ENCODE measurements at places on chromosomes 16 and 17. TPM values are rescaled to one million over a fixed set of nuclear protein-coding genes. Genes with fewer than 3 reads are reported as not detected.

DNA sequence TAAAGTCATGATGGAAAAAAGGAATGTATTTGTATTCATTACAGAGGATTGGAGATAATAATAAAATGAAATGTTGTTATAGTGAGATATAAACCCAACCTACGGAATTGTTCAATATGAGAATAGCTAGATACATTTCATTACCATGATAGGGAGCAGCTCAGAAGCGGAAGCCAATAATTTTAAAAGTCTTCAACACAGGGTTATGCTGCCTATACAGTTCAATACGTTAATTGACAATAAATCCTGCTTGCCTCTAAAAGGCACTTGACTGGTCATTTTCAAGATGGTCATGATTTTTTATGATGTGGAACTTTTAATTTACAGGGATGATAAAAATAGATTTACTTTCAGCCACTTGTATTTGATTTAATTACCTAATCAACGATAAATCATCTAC lies 506.8 kb downstream of the TMEM114 start:
- DNase-seq, result no peak

PIK3R5 gene
- polyA plus RNA-seq, result 2.0 TPM

DNA sequence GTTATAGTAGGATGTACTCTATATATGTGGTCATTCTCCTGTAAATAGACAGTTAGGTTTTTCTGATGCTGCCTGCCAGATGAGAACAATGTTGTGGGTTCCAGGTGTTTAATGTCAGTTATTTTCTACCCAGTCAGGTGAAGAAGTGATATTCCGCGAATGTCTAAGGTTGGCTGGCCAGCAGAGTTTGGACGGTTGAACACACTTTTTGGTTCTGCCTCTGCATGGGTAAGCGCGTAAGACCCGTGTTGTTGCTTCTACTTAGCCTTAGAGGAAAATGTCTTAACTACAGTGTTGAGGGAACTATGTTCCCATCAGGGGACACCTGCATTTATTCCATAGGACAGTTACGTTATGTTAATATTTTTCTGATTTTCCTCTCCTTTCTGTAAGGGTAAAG lies 162.6 kb downstream of the MAP2K6 start:
- DNase-seq, result no peak

GRCh38 chr17:16444258-16444886 lies 29.0 kb downstream of the TRPV2 start:
- no peak for DNase-seq

DNA sequence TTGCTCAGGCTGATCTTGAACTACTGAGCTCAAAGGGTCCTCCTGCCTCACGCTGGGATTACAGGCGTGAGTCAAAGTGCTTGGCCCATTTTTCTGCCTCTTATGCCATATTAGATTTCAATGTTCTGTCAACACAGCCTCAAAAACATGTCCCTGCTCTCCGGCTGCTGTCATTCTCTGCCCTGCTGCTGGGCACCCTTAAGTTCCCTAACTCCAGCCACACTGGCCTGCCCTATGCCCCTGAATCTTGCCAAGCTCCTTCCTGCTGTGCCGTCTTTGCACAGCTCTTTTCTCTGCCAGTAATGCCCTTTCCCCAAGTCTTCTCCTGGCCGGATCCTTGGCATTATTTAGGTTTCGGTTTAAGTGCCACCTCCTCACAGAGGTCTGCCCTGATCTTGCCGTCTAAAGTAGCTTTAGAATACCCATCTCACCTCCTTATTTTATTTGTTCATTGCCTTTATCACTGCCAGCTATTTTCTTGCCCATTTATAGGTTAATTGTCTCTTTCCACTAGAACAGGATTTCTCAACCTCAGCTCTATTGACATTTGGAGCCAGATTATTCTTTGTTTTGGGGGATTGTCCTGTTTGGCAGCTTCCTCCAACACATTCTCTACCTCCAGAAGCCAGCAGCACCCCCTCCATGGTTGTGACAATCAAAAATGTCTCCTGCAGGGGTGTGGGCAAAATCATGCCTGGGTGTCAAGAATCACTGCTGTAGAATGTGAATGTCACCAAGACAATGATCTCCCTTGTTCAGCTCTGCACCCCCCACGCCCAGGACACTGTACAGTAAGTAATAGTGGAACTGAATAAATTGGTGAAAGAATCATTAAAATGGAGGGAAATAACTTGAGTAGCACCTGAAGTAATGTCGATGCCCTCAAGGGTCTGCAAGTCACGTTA lies 168.2 kb downstream of the CYLD start:
- DNase-seq, result no peak

TMEM98 gene
- polyA plus RNA-seq, result 5.2 TPM

P4HB gene
- polyA plus RNA-seq, result 536 TPM

DNA sequence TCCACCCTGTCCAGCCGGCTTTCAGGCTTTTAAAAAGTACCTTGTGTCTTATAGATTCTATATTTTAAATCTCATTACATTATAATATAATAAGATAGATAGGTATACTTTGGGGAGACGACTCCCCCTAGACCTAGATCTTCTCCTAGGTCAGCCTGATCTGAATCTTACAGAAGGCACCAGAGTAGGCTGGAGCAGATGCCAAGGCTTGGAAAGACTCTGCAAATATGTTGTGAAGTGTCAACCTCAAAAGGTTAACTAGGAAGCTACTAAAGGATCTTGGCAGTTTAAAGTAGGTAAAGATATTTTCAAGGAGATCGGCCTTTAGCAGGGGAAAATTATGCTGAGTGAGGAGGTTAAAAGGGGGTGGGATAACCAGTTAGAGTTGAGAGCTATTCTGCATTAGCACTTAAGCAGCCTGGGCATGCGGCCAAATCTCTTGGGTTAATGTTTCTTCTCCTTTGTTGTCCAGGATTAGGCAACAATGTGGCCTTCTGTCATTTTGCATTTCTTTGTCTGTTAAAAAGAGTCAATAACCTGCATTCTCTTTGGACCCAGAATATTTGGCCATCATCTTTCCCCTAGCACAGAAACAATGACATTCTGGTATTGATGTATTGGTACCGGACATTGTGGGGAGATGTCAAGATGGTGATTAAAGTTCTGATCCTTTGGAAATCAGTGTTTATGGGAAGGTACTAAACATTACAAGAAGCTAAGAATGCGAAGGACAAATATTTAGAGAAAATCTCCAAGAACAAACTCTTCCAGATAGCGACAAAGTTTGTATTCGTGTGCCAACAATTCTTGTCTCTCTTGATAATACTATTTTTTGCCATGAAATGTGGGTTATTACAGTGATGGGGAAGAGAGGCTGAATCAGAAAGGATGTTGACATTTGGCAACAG lies 51.2 kb upstream of the DHX40 start:
- DNase-seq, result peak; percentile 75

DNA sequence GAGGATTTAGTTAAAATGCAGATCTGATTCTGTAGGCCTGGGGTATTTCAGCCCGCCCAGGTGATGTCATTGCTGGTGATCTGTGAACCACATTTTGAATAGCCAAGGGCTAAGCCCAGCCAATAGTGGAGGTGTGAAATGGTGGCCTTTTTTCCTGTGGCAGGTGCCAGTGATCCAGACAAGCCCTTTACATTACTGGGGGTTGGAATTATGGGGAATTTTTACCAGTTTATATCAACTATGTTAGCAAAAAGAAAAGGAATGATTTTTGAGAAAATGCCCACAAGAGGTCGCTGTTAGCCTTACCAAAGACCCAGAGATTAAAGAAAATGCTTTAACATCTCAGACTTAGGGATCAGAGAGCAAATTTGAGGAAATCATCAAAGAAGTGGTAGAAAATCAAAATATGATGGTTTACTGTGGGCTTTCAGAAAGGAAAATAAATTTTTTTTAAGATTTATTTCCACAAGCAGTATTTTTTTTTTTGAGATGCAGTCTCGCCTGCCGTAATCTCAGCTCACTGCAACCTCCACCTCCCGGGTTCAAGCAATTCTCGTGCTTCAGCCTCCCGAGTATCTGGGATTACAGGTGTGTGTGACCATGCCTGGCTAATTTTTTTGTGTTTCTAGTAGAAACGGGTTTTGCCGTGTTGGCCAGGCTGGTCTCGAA lies 3.9 kb downstream of the VPS35L start:
- DNase-seq, result peak; percentile 23

GRCh38 chr17:16938496-16939207 lies 33.3 kb downstream of the TNFRSF13B start:
- no peak for DNase-seq

GRCh38 chr17:78804777-78805176 lies 22.7 kb upstream of the CYTH1 start:
- peak; percentile 63 for DNase-seq

SERPINF2 gene
- 2.0 TPM for polyA plus RNA-seq

DNA sequence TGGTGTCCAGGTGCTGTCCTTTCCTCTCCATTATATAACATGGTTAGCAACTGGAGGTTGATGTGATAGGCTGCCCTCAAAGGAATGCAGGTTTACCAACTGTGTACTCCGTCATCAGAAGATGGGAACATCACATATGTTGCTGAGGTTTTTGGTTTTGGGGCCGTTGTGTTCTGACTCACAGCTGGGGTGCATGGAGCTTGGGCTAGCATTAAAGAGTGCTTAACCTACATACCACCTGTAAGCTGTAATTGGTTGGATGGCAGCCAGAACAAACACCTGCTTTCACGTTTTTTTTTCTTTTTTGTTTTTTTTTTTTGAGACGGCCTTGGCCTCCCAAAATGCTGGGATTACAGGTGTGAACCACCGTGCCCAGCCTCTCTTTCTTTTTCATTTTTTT lies 20.9 kb downstream of the TMEM11 start:
- no peak for DNase-seq

DNA sequence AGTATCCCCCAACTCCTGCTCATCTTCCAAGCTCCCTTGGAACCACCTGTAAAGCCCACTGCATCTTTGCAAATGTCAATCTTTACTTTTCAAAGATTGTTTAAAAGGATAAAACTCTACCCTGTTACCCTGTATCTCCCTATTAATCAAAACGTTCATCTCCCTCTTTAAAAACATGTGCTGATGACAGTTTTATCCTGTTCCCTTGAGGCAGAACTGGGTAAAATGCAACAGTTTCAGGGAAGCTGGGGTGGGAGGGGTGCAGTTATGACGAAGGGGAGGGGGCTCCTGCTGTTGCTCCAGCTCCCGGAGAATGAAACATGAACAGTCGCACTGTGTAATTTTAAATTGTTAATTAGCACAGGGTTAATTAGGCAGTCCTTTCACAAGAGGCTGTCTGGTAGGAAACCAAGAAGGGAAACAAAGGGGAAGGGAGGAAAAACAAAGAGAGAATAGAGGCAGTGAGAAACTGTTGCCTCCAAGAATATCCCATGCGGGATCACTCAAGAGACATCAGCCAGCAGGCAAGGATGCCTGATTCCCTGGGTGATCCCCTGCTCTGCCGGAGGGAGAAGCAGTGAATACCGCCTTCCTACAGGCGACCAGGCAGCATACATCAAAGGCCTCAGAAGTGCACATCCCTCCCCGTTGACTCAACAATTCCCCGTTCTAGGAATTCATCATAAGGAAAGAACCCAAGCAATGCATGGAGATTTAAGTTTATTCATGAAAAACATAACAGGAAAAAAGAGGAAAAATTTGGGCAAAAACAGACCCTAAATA lies 84.2 kb downstream of the ZFHX3 start:
- DNase-seq, result no peak

- DNase-seq, result no peak
These were observed 7.2 kb downstream of the ADORA2B start for GRCh38 chr17:15952048-15952532.

TEX14 gene
- 0.88 TPM for polyA plus RNA-seq

- DNase-seq, result peak; percentile 88
These were observed 20.4 kb upstream of the BEAN1 start for GRCh38 chr16:66406534-66407221.

- peak; percentile 85 for DNase-seq
These were observed 54.2 kb downstream of the PLD6 start for GRCh38 chr17:17151962-17152361.

GRCh38 chr17:44593156-44593555 lies 35.9 kb downstream of the FZD2 start:
- DNase-seq, result no peak

DNA sequence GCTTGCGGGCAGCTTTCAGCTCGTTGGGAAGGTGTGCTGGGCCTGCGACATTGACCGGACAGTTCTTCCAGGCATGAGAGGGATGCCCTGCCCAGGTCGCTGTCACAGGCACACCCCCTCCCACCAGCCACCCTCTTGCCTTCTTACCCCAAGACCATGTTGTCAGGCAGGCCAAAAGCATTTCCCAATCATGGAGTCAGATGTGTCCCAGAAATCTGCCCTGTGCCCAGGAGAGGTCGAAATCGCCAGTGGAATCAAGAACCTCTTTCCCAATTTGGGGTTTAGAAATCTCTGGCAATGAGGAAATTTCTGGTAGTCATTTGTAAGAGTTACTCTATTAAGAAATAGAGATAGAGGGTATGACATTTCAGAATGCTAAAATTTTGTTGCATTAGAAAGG lies 177.1 kb downstream of the RAB11FIP4 start:
- no peak for DNase-seq

DNA sequence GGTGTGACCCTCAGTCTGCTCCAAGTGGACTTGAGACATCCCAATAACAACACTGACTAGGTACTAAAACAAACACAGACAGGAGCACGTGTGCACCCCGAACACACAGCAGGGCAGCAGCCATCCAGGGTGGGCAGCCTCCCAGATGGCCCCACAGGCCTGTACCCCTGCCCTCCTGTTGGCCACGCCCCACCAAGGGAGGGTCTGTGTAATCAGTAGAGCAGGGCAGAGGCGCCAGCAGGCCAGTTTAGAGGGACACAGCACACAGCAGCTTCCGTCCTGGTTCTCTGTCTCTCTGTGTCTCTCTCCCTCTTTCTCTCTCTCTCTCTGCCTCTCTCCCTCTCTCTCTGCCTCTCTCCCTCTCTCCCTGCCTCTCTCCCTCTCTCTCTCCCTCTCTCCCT lies 21.4 kb downstream of the ACTG1 start:
- DNase-seq, result no peak

GRCh38 chr16:49806446-49806845 lies 49.5 kb downstream of the ZNF423 start:
- DNase-seq, result no peak

- DNase-seq, result no peak
These were observed 2.3 kb downstream of the SLFN5 start for GRCh38 chr17:35245196-35245486.

GRCh38 chr16:50862818-50863643 lies 121.1 kb downstream of the CYLD start:
- no peak for DNase-seq

DNA sequence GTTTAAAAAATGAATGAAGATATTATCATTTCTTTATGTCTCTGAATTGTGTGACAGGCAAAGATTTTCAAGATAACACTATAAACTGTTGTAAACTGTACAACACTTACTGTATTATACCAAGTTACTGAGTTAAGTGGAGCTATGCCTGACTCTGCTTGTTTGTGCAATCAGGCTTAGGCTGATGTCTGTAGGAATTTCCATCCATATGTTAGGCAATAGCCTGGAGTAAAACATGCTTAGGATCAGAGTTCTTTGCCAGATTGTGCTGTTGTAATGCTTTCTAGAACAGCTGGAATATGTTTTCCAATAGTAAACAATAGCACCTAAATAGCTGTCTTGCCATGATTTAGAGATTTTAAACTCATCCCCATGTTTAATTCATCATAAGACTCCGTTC lies 1496.7 kb downstream of the CDH11 start:
- no peak for DNase-seq

RNU2-1 gene
- polyA plus RNA-seq, result not detected

Measured in heart right ventricle (tissue), 16 donors.